ENCODE measurements at places on chromosomes 7 and 10.

DNA sequence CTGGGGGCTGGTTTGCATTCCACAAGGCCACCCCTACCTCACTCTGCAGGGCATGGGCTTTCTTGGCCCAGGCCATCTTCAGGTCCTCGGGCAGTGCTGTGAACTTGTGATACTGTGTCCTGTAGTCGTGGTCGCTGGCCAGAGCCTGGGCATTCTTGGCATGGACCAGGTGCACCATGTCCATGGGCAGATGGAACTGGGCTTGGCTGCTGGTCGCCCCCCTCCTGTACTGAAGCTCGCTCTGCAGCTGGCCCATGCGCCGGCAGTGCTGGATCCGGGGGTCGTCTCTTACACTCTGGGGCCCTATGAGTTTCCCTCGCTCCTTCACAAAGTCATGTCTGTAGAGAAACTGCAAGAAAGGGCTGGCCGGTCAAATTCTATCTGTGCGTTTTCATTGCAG, 51.7 kb downstream of the HABP2 start:
- no peak for DNase-seq

- no peak for DNase-seq
Measured at GRCh38 chr10:12974078-12974477, 27.4 kb downstream of the CCDC3 start.

GRCh38 chr7:102310414-102310815, 23.7 kb downstream of the SH2B2 start:
- no peak for DNase-seq

- no peak for DNase-seq
Measured at GRCh38 chr7:103914147-103914899, 75.1 kb downstream of the RELN start.

GRCh38 chr10:131909014-131909808, 8.4 kb downstream of the PPP2R2D start:
- no peak for DNase-seq

DNA sequence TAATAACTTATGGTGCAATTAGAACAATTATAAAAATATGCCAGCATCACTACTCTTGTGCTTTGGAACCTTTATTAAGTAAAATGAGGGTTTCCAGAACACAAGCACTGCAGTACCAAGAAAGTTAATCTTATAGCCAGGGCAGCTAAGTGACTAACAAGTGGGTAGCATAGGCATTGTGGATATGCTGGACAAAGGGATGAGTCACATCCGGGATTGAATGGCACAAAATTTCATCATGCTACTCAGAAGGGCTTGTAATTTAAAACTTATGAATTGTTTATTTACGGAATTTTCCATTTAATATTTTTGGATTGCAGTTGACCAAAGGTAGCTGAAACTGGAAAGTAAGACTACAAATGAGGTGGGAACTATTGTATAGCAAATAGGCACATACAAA, 250.6 kb downstream of the C7orf25 start:
- no peak for DNase-seq
